ENCODE measurements at places on chromosomes 13 and 19. TPM values are rescaled to one million over a fixed set of nuclear protein-coding genes. Genes with fewer than 3 reads are reported as not detected.

DNA sequence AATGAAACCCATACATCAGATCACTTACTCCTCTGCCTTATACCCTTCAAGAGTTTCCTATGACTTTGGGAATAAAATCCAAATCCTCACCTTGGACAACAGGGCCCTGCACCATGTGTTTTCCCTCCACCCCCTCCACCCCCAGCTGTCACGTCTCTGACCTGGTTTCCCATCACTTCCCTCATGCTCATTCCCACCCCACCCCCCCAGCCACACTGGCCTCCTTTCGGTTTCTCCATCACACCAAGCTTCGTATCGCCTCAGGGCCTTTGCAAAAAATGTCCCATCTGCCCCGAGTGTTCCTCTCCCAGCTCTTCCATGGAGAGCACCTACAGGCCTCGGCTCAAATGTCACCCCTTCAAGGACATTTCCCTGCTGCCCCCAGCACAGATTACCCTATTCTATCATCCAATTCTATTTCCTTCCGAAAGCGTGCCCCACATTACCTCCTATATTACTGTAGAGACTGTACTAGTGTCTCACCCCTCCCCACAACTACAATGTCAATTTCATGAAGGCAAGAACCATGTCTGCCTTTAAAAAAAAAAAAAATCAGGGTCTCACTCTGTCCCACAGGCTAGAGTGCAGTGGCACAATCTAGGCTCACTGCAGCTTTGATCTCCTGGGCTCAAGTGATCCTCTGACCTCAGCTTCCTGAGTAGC, 16.8 kb upstream of the FFAR2 start:
- DNase-seq: no peak
- H3K27me3 ChIP-seq: no peaks in the 10 kb centered on the region
- peaks cover 15% of the 10 kb centered on the region for H3K4me1 ChIP-seq

DNA sequence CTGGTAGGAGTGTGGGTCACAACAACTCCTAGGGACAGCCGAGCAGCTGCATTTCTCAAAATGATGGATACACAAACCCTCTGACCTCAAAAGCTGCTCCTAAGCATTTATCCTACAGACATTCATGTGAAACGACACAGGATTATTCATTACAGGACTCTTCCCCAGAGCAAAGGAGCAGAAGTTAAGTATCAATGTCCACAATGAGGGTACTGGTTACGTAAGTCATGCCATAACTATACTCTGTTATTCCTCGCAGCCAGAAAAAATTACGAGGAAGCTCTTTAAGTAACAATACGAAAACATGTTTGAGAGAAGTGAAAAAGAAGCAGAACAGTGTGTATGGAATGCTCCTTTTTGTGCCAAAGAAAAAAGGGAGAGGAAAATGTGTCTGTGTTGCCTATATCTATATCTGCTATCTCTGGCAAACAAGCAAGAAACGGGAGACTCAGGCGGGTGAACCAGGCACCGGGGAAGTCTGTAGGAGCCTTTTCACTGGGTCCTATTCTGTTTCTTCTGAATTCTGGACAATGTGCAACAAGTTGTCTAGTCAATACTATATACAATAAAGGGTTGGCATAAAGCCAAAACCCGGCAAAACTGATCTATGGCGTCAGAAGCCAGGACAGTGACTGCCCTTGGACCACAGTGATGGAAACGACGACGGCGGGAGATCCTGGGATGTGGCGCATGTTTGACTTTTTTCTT, 1.3 kb downstream of the ISOC2 start:
- no peak for DNase-seq
- peak overlapping the region; percentile 80 for H3K27ac ChIP-seq
- peak overlapping the region; percentile 60 for H3K4me3 ChIP-seq
- H3K4me1 ChIP-seq: peaks cover 29% of the 10 kb centered on the region
- no peaks in the 10 kb centered on the region for H3K27me3 ChIP-seq
- peaks cover 5% of the 10 kb centered on the region for H3K36me3 ChIP-seq

- H3K4me3 ChIP-seq: no peak overlapping the region
- H3K27ac ChIP-seq: no peak overlapping the region
- H3K4me1 ChIP-seq: peaks cover 14% of the 10 kb centered on the region
- DNase-seq: no peak
- H3K27me3 ChIP-seq: no peaks in the 10 kb centered on the region
Measured at GRCh38 chr13:97110936-97111335, 111.2 kb upstream of the MBNL2 start.

DNA sequence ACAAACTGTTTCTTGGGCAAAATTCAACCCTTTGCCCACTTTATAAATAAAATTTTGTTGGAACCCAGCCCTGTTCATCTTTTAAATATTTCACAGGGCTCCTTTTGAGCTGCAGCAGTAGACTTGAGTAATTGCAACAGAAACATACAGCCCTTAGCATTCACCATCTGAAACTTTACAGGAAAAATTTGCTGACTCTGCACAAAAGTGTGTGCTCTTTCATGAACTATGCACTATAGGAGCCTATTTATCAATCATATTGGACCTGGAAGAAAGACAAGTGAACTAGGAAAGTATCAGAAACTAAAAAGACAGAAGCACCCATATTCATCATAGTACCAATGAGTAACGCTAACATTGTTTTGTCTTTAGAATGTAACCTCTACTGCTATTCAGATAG, 406.9 kb upstream of the SLC10A2 start:
- no peaks in the 10 kb centered on the region for H3K4me1 ChIP-seq
- no peak overlapping the region for H3K4me3 ChIP-seq
- H3K27me3 ChIP-seq: no peaks in the 10 kb centered on the region
- H3K27ac ChIP-seq: no peak overlapping the region

The SIGLEC5 gene
- 0.49 TPM for total RNA-seq

GRCh38 chr13:87777387-87777786, 106.2 kb downstream of the SLITRK5 start:
- no peak overlapping the region for H3K4me3 ChIP-seq
- no peak overlapping the region for H3K27ac ChIP-seq
- H3K4me1 ChIP-seq: no peaks in the 10 kb centered on the region
- DNase-seq: no peak
- no peaks in the 10 kb centered on the region for H3K27me3 ChIP-seq

The CEBPA gene
- 38.3 TPM for total RNA-seq
